ENCODE measurements at places on chromosomes 16 and 17.

GRCh38 chr17:71342737-71343136 is 778.1 kb upstream of the SOX9 start:
- DNase-seq = no peak

DNA sequence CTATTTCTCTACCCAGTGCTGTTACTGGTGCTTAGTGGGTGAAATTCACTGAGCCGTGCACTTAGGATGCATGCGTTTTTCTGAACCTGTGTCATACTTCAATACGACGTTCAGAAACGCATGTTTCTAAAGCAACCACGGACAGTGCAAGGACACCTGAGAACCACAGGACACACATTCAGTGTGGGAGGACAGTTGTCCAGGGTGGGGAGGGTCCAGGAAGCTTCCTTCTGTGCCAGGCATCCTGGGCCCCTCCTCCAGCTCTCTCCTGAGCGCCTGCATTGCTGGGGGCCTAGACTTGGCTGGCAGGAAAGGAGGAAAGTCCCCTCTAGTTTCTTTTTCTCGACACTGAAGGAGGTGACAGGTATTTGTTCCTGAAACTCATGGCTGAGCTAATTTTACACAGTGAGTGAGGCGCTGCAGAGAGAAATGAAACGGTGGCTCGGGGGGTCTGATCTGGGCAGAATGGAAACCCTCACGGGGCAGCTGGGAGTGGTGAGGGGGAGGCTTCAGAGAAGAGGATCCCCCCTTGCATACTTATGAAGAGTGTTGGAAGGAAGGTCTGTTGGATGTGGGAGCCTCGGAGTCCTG is 89.9 kb downstream of the IRF8 start:
- no peak for DNase-seq

DNA sequence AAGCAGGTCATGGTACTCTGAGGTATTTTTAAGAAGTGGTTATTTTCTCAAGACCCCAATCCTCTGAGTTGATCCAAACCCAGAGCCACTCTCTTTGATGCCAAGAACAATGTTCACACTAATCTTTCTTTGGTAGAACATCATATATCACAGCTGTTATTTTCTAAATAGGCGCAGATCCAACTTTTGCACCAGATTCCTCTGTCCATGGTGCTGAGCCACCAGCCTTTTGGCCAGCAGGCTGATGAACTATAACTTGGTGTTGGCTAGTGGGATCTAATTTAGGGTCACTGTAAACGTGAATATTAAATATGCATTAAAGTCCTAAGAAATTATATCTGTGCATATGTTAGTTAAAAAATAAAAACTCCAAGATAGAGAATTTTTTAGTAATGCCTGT is 7.0 kb upstream of the ZKSCAN2 start:
- DNase-seq = no peak

- DNase-seq = no peak
Measured at GRCh38 chr16:57824888-57825287, 22.6 kb upstream of the KIFC3 start.

- no peak for DNase-seq
Measured at GRCh38 chr16:86100205-86101136, 201.5 kb downstream of the IRF8 start.

GRCh38 chr16:69542974-69543373 is 22.8 kb upstream of the NFAT5 start:
- DNase-seq = no peak

DNA sequence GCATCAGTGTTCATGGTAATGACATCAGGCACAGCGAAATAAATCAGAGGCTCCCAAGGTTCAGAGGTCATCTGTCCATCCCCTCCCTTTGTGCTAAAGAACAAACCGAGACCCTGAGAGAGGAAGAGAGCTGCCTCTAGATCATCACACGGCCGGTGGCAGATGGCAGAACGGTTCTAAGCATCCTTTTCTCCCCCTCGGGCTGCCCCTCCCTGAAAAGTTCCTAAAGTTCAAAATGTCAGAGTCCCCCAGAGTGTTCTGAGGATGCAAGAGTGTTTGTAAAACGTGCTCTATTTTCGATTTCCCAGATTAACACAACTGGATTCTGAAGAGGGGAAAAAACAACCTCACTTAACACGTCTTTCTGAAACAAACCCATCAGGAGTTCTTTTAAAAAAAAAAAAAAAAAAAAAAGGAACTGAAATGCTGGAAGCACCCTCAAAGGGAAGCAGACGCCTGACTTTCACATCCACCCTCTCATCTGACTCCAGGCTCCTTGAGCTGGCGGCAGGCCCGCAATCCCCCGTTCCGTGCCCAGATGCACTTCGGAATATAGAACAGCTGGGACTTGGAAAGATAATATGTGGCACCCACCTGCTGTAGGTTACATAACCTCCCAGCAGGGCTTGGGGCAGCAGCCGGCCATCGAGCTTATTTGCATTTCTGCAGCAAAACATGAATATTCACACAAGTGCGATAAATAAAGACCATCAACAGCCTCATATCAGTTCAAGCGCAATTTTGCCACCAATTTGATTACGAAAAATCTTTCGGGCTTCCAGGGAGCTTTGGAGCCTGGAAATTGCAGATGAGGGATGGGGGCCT is 115.5 kb upstream of the SMURF2 start:
- no peak for DNase-seq

- no peak for DNase-seq
Measured at GRCh38 chr17:14875557-14876412, 389.3 kb downstream of the PMP22 start.

GRCh38 chr16:89332902-89333245 is 115.4 kb downstream of the ZNF778 start:
- no peak for DNase-seq
